ENCODE measurements at places on chromosomes 5 and 9.

- H3K27ac ChIP-seq, result no peak overlapping the region
- no peaks in the 10 kb centered on the region for H3K4me1 ChIP-seq
- no peaks in the 10 kb centered on the region for H3K36me3 ChIP-seq
- DNase-seq, result no peak
- no peak overlapping the region for H3K4me3 ChIP-seq
- H3K27me3 ChIP-seq, result no peaks in the 10 kb centered on the region
These were observed 92.5 kb downstream of the MSX2 start for GRCh38 chr5:174816858-174817257.

- no peaks in the 10 kb centered on the region for H3K27me3 ChIP-seq
- H3K27ac ChIP-seq, result no peak overlapping the region
- DNase-seq, result no peak
- no peaks in the 10 kb centered on the region for H3K36me3 ChIP-seq
- no peak overlapping the region for H3K4me3 ChIP-seq
These were observed 182.2 kb upstream of the ISL1 start for GRCh38 chr5:51201024-51201423.

GRCh38 chr5:138937392-138938387 is 62.6 kb upstream of the LRRTM2 start:
- H3K4me1 ChIP-seq, result peaks cover 4% of the 10 kb centered on the region
- H3K27ac ChIP-seq, result no peak overlapping the region
- peaks cover 2% of the 10 kb centered on the region for H3K36me3 ChIP-seq
- no peak overlapping the region for H3K4me3 ChIP-seq
- no peaks in the 10 kb centered on the region for H3K27me3 ChIP-seq

GRCh38 chr5:78501411-78502352 is 141.3 kb downstream of the SCAMP1 start:
- H3K36me3 ChIP-seq, result no peaks in the 10 kb centered on the region
- no peak overlapping the region for H3K27ac ChIP-seq
- DNase-seq, result no peak
- no peak overlapping the region for H3K4me3 ChIP-seq
- H3K4me1 ChIP-seq, result peaks cover 3% of the 10 kb centered on the region

- no peaks in the 10 kb centered on the region for H3K27me3 ChIP-seq
- no peak overlapping the region for H3K27ac ChIP-seq
- peaks cover 4% of the 10 kb centered on the region for H3K4me1 ChIP-seq
- no peaks in the 10 kb centered on the region for H3K36me3 ChIP-seq
- no peak for DNase-seq
These were observed 5.6 kb upstream of the SPARC start for GRCh38 chr5:151692312-151692711.

- no peak for DNase-seq
- no peaks in the 10 kb centered on the region for H3K27me3 ChIP-seq
- H3K27ac ChIP-seq, result no peak overlapping the region
- no peaks in the 10 kb centered on the region for H3K4me1 ChIP-seq
- no peaks in the 10 kb centered on the region for H3K36me3 ChIP-seq
- no peak overlapping the region for H3K4me3 ChIP-seq
These were observed 30.6 kb downstream of the RGMB start for GRCh38 chr5:98804066-98804465.
